Esophagus muscularis mucosa (tissue), 4 donors: ENCODE measurements at places on chromosomes 7 and 10. TPM values are rescaled to one million over a fixed set of nuclear protein-coding genes. Genes with fewer than 3 reads are reported as not detected.

GUSB gene
- 16.2 TPM for total RNA-seq

CALML3 gene
- not detected for total RNA-seq

FKBP6 gene
- not detected for total RNA-seq

SEMA3E gene
- 29.2 TPM for total RNA-seq

LRRD1 gene
- total RNA-seq: 0.19 TPM

ANXA8 gene
- not detected for total RNA-seq

FRMPD2 gene
- not detected for total RNA-seq

AKR1C8 gene
- total RNA-seq: not detected

SORBS1 gene
- total RNA-seq: 1,953 TPM

CLCN1 gene
- total RNA-seq: not detected

RNF32 gene
- 0.29 TPM for total RNA-seq

PSTK gene
- total RNA-seq: 1.4 TPM

TMEM236 gene
- total RNA-seq: 1.2 TPM

GARIN1A gene
- total RNA-seq: under 0.01 TPM

FAM131B gene
- total RNA-seq: 1.5 TPM

GDF10 gene
- 32.0 TPM for total RNA-seq

KIAA1217 gene
- 12.9 TPM for total RNA-seq

CDHR1 gene
- total RNA-seq: 0.17 TPM

SLC39A12 gene
- not detected for total RNA-seq

SLC13A1 gene
- total RNA-seq: not detected

MYO3A gene
- not detected for total RNA-seq

SPDYE2B gene
- total RNA-seq: not detected
